ENCODE measurements at places on chromosomes 13 and 19.

DNA sequence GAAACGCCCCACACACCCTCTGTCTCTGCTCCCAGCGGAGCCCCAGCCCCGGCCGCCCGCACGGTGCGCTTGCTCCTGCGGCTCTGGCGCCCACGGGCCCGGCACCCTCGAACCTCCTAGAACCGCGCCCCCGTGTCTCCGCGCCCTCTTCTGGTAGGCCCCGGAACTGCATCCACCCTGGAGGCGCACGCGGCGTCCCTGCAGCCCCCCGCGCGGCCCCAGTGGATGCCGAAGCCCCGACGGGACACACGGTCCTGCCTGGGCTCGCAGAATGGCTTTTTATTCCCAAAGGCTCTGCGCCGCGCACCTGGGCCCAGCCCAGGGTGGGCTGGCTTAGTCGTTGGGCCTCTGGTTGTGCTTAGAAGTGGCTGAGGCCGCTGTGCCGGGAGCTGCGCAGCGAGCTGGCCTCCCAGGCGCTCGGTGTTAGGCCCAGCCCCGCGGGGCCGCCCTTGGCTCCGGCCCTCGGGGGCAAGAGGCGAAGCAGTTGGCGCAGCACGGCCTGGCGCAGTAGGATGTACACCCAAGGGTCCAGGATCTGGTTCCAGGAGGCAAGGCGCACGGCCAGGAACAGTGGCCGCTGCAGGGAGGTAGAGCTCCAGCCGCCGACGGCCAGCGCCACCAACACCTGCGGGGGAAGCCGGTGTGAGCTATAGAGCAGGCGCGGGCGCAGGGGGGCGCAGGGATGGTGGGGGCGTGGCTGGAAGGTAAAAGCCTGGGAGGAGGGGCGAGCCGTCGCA, 2.8 kb downstream of the PTGER1 start:
- DNase-seq: peak; percentile 66

- peak; percentile 92 for DNase-seq
Observed at GRCh38 chr19:41872775-41873647, 4.1 kb upstream of the CD79A start.

DNA sequence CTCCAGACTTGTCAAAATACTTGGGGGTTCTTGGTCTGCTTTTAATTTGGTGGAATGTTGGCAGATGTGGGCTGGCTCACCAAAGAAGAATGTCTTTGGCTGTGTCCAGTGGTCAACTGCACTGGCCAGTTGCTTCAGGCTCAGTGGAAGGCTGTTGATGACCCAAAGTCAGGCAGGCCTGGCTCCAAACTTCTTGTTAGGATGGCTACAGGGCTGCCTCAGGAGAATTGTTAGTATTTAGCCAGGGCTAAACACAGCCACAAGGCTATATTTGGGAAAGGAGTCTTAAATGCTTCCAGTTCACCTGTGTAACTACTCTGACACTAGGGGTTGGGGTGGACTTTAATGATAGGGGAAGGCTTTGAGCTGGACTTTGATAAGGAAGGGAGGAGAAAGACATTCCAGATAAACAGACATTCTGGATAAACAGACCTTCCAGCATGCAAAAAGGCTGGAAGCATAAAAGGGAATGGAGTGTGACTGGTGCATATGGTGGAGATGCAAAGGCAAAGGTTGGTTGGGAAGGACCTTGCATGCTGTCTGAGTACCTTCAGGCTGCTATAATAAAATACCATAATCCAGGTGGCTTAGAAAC, 116.8 kb downstream of the FOXO1 start:
- peak; percentile 43 for DNase-seq

GRCh38 chr19:5958074-5958850, 19.7 kb downstream of the RANBP3 start:
- no peak for DNase-seq

- no peak for DNase-seq
Observed at GRCh38 chr19:16951529-16951928, 62.7 kb downstream of the F2RL3 start.

- DNase-seq: no peak
Observed at GRCh38 chr19:32917616-32917996, 48.0 kb upstream of the SLC7A9 start.

DNA sequence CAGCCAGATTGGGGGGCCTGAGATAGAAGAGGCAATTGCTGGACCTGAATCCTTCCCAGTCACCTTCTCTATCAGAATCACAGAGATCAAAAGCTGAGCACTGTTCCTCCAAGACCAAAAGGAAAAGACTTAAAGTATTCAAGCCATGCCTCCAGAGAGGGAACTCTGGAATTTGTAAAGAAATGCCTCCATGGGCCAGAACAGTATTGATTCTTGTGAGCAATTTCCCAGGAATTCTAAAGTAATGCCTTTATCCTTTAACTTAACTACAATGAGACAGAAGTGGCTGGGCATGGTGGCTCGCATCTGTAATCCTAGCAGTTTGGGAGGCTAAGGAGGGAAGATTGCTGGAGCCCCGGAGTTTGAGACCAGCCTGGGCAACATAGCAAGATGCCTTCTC, 148.8 kb downstream of the FLT1 start:
- DNase-seq: no peak

- no peak for DNase-seq
Observed at GRCh38 chr19:16403151-16403977, 68.4 kb downstream of the EPS15L1 start.

- no peak for DNase-seq
Observed at GRCh38 chr13:49357694-49358093, 86.2 kb downstream of the CAB39L start.

GRCh38 chr13:21703846-21704245, 33.0 kb downstream of the FGF9 start:
- DNase-seq: no peak

DNA sequence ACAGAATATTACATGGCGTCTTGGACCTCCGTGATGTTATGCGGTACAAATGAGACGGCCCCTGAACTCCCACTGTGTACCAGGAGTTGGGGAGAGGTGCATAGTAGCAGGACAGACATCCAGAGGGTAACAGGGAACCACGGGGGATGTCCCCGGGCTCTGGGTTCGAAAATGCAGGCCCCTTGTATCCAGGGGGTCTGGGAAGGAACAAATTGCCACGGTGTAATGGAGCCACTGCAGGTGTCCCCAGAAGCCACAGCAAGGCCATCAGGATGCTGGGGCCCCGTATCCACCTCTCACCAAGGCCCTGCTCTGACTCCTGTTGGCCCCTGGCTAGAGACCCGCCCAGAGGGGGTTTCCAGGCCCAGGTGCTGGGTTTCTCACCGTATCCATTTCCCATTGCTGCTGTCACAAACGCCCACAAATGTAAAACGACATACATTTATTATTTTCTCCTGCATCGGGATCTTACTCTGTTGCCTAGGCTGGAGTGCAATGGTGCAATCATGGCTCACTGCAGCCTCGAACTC, 77.8 kb downstream of the INSR start:
- no peak for DNase-seq

GRCh38 chr19:7480970-7481255, 7.9 kb downstream of the PEX11G start:
- DNase-seq: no peak

DNA sequence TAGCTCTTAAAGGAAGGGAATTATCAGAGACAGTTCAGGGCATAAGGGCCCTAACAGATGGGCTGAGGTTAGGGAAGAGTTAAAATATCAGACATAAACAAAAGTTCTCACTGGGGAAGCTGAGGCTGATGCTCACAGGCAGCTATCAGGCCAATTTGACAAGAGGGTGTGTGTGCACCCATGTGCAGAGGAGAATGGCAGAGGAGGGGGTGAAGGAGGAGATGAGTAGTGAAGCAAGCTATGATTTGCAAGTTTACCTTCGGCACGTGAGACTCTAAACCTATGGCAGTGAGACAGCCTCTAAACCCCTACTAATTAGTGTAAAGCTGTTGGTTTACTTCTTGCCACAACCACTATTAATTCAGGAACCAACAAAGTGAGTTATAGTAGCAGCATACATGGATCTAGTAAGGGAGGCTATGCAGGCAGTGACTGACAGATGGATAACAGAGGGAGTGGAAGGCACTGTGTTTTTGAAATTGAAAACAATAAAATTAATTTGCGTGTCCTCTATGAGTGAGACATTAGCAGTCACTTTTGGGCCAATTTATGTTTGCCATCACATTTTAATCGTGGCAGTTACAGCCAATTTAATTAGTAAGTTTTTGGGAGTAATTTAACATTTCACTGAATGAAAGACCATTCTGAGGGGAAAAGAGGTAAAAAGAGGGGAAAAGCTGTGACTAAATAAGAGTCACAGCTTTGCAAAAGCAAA, 99.6 kb upstream of the HTR2A start:
- DNase-seq: no peak

- no peak for DNase-seq
Observed at GRCh38 chr19:7007859-7008258, 13.4 kb downstream of the MBD3L2B start.

GRCh38 chr19:48283908-48284307, 14.0 kb downstream of the ZNF114 start:
- no peak for DNase-seq

DNA sequence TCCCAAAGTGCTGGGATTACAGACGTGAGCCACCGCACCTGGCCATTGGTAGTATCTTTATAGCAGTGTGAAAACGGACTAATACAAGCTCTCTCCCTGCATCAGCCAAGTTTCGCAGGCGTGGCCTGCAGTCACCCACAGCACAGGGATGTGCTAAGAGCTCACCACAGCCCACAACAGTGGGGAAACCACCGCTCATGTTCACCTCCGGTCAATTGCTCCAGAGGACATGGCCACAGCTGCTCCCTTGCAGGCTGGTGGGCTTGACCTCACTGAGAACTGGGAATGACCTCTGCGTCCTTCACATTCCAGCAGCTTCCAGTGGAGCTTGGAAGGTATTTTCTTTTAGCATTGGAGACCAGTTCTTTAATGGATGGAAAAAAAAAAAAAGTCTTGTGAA, 156.4 kb downstream of the KCTD15 start:
- DNase-seq: no peak

- no peak for DNase-seq
Observed at GRCh38 chr13:28505543-28506135, 10.7 kb upstream of the FLT1 start.

- no peak for DNase-seq
Observed at GRCh38 chr19:23254141-23254910, 4.1 kb upstream of the ZNF724 start.

- DNase-seq: no peak
Observed at GRCh38 chr19:20273376-20273775, 106.4 kb downstream of the ZNF486 start.

DNA sequence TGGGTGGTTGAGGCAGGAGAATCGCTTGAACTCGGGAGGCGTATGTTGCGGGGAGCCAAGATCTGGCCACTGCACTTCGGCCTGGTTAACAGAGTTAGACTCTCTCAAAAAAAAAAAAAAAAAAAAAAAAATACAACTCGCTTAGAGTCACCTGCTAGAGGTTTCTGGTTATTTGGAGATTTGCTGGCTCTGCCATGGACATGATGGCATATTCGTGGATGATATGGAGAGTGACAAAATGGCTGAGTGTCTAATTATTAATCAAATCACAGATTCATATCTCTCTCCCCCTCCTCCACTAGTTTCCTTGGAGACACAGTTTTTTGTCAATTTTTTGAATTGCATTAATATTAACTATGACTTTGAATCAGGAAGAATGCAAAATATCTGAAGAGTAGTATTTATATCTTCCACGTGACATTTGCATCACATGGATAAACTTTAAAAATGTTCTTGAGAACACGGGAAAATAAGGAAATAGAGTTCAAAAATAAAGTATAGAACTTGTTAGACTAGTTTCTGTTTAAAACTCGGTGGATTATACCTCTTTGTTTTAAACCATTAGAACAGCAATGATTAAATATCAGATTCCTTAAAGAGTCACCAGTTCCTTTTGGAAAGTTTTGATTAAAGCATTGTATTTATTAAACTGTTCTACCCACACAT, 47.8 kb downstream of the KLF5 start:
- no peak for DNase-seq

- no peak for DNase-seq
Observed at GRCh38 chr19:54391589-54392061, 23.6 kb upstream of the TTYH1 start.
